ENCODE measurements at places on chromosomes 7 and 10.

DNA sequence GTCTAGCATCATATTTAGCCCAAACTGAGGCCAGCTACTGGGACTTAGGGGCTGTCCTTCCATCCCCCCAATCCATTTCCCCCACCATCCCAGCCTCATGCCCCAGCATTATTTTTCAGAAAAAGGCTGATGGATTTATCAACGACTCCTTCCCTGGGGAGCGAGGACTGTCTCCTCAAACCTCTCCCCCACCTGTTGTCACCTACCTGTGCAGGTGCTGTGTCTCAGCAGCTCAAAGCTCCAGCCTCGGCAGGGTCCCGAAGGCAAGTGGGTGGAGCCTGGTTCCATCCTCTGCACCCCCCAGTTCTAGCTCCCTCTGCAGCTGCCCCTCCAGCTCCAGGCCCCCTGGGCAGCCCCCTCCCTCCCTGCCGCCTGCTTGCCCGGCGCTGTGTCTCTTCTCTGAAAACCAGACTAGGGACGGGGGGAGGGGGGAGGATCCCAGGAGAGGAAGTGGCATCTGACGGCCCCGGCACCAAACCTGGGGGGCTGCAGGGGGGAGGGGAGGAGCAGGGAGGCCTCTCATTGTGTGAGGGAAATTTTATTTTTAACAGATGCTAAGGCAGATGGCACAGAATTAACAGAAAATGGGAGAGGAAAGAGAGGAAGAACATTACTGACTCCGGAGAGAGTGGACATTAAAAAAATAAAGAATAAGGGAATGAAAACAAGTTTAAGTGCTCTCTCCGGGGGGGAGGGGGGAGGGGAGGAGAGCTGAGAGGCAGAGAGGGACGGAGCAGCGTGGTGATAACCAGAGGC, 61.7 kb upstream of the PAX2 start:
- no peak for DNase-seq

DNA sequence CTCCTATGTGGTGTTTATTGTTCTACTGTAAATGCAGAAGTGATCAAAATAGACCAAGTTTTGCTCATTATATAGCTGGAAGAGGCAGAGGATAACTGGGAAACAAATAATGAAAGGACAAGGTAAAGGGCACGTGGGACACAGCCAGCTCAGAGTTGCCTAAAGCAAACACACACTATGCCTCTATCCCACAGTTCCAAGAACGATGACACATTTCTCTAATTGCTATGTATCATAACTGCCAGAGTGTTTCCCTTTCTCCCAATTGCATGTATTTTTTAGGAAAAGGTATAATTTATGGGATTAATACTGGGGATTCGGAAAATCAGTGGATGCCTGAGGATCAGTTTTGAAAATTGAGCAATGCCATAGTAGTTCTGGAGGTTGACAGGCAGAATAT, 49.0 kb downstream of the CCDC71L start:
- no peak for DNase-seq

DNA sequence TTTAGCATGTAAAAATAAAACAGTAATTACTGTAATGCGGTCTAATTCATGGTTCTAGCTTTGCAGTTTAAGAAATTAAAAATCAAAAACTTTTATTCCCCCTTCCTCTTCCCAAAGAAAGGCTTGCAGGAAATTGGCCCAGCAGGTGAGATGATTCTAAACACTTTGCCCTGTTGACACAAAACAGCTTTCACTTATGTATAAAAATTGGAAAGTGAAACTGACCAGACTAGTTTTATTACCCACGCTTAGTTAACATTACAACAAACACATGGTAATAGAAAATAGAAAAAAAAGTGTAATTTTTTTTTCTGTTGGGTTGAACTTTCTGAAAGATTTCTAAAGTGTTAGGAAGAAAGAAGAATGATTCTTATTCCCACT, 1.2 kb upstream of the CCDC6 start:
- no peak for DNase-seq

GRCh38 chr7:86904949-86905834, 154.3 kb downstream of the ELAPOR2 start:
- DNase-seq, result no peak
